Hippocampal formation (tissue), 2 donors: ENCODE measurements at places on chromosomes 1 and 21.

GRCh38 chr1:207959141-207959825 lies 48.4 kb upstream of the CD34 start:
- DNase-seq = no peak

DNA sequence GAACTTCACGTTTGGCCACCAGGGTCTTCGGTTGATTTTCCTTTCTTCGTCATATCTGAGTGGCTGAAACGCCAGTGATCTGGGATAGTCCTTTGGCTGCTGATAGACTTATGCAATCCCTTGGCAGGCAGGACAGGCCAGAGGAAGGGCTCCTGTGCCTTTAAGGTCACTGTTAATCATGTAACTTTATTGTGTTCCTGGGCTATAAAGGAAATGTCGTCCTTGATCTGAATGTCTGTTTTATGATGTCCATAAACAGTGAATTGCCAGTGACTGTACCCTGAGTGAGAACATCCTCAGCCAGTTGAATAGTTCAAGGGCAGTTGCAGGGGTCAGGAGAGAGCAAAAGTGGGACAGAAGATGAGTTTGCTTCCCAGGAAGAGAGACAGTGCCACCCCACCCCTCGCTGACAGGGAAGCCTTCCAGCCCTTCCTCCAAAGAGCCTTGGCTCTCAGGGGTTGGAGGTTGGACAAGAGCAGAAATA lies 68.0 kb downstream of the PDE9A start:
- DNase-seq = no peak

GRCh38 chr1:56331207-56331891 lies 248.0 kb downstream of the PLPP3 start:
- no peak for DNase-seq

GRCh38 chr21:26137379-26138060 lies 33.0 kb downstream of the APP start:
- DNase-seq = no peak

DNA sequence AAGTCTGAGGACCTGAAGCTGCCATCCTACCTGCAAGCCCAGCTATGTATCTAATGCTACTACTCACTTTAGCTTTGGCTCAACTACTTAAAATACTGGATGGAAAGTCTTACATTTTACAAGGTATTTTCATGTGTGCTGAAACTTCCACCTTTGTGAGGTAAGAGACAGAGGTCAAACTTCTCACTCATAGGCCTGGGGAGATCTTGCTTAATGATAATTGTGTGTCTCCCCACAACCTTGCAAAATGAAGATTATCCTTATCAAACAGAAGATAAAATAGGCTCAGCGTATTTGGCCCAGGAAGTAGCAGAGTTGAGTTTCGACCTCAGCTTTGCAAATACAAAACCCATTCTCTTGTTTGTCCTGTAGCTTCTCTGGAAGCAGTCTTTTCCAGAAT lies 63.7 kb downstream of the CENPF start:
- DNase-seq = no peak

- DNase-seq = no peak
Measured at GRCh38 chr1:48870596-48870995, 93.9 kb upstream of the BEND5 start.
